ENCODE measurements at places on chromosomes 5 and 9. TPM values are rescaled to one million over a fixed set of nuclear protein-coding genes. Genes with fewer than 3 reads are reported as not detected.

DDX4 gene
- not detected for total RNA-seq

DNA sequence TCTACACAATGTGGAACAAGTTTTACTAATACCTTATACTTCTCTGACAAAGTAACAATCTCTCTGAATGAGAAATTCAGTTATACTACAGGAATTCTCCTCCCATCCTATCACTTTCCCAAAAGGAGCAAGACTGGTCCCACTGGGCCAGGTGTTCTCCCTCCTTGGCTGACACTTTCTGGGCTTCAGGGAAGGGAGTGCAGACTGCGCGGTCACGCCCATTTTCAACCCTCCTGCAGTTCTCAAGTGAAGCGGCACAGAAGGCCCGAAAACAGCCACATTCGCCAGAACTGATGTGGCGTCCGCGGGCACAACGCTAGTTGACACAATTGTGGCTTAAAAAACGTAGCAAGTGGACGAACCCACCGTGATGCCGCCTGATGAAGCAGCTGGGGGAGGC is 603 bp downstream of the SAXO1 start:
- DNase-seq: no peak

DNA sequence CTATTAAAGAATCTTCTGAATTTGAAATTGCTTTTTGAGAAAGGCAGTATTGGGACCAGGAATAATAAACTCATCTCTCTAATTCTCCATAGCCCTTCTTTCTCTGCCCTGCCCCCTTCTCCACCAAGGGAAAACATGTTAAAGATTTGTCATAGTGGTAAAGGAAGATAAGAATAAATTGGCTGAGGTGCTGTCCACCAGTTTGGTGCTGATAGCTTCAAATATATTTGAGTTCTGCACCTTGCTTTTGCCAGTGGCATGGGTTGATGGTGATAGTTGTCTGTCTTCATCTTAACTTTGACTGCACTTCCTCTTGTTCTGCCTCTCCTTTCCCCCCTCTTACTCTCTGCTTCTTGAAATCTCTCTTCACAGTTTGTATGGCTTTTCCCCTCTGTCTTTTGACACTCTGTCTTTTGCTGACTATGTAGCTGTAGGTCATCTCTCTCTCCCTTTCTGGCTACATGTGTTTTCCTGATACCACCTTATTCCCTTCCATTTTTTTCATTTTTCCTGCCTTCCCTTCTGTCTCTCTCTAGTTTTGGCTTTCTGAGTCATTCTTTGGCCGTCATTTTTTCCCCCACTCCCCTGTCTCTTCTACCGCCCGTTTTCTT is 56.6 kb downstream of the NDUFS4 start:
- no peak for DNase-seq

GRCh38 chr5:4405614-4406219 is 734.4 kb upstream of the ADAMTS16 start:
- DNase-seq: no peak

- no peak for DNase-seq
Measured at GRCh38 chr9:124356745-124357390, 58.4 kb downstream of the PSMB7 start.

Data from left ventricle myocardium superior (tissue), 1 donor.